ENCODE measurements at places on chromosomes 3 and 15.

- DNase-seq = no peak
Measured at GRCh38 chr15:94287794-94288246, 56.5 kb downstream of the MCTP2 start.

- DNase-seq = no peak
Measured at GRCh38 chr3:184361532-184361931, at the start of the genes CLCN2 and POLR2H. CLCN2 (minus strand) TSS chr3:184361605; CDS start chr3:184361479, 126 bp downstream. POLR2H (plus strand) TSS chr3:184361710; CDS start chr3:184363493, 1,783 bp downstream.

DNA sequence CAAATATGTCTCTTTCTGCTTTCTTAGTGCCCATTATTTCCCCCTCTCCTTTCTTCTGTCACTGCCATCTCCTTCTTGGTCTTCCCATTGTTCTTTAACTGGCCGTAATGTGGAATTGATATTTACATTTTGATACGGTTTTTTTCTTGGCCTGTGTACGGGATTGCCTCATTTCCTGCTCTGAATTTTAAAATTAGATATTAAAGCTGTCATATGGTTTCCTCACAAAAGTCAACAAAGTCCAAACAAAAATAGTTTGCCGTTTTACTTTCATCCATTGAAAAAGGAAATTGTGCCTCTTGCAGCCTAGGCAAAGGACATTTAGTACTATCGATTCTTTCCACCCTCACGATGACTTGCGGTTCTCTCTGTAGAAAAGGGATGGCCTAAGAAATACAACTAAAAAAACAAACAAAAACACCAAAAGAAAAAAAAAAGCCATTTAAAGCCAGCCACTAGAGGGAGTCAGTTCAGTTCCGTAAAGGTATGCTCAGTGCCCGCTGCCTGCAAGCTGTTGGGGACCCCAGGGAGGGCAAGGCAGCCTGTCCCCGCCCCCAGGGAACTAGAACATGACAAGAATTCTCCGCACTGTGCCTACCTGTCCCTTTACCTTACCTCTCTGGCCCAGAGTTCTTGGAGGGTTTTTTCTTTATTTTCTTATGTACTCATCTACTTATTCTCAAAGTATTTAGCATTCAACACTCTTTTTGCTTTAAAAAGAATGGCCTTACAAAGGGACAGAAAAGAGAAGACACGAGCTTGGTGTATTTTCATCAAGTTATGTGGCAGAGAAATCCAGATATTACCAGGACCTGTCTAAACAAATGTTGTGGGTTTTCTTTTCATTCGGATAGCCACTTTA is 30.0 kb upstream of the NR2E3 start:
- peak; percentile 55 for DNase-seq

GRCh38 chr3:169041677-169042171 is 621.8 kb downstream of the MECOM start:
- peak; percentile 15 for DNase-seq

DNA sequence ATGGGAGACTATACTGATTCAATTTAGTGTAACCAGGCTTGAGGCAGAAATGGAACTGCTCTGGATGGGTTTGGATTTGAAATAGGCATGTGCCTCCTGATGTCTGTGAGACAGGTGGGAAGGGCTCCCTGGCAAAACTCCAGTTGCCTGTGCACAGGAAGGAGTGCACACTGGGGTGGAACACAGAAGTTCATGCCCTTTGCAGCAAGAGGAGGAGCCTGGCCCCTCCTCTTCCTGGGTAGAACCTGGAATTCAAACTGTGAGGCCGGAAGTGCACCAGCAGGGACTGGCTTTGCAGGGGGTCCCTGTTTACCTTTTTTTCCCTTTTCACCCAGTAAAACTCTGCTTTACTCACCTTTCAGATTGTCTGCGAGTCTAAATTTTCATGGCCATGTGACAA is 99.9 kb downstream of the GMPS start:
- no peak for DNase-seq

DNA sequence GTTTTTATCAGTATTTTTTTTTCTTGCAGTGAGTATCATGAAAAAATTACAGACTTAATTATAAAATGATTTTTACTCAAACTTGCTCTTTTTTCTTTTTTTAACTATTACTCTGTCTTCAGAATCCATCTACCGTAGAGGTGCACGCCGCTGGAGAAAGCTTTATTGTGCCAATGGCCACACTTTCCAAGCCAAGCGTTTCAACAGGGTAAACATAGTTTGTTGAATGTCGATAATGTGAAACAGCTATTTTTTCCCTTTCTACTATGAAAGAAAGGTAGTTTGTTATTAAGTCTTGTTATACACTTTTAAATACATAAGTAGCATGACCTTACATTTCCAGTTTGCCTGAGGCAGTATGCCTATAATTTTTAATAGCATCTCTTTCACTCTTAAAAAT is 45.6 kb downstream of the PRKCI start:
- DNase-seq = no peak

GRCh38 chr3:116877968-116878367 is 168.4 kb downstream of the TUSC7 start:
- no peak for DNase-seq

- no peak for DNase-seq
Measured at GRCh38 chr3:166829896-166830295, 550.2 kb downstream of the ZBBX start.

- DNase-seq = no peak
Measured at GRCh38 chr3:138078096-138078495, 37.3 kb downstream of the DZIP1L start.

DNA sequence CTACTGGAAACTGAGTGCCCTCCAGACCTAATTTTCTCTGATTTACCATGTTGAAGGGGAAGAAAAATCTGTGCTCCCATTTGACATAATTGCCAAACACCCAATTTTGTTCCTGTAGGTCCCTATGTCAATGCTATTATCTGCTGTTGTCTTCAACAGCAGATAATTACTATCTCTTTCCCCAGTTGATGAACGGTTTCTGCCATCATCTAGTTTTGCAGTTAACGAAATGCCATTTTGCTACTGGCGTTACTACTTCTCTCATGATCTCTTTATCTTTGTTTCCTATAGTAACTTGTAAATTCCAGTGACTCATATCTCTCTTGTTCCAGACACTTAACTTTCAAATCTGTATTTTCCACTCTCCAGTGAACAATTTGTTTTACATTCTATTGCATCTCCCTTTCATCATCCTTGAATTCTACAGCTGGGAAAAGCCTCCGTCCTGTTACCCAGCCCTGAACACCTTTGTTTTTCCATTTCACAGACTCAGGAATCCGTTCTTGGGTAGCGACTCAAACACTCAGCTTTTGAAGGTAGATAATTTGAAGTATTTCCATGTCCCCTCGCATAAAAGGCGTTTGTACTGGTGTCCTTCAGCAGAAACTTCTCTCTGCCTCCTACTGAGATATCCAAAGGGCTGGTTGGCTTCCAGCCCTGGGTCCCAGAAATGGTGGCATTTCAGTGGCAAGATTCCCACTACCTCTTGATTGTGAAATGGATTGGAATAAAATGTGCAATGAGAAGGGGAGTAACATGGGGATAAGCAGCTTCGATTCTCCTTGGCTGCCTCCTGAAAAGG is 111.7 kb downstream of the FOXB1 start:
- DNase-seq = no peak

DNA sequence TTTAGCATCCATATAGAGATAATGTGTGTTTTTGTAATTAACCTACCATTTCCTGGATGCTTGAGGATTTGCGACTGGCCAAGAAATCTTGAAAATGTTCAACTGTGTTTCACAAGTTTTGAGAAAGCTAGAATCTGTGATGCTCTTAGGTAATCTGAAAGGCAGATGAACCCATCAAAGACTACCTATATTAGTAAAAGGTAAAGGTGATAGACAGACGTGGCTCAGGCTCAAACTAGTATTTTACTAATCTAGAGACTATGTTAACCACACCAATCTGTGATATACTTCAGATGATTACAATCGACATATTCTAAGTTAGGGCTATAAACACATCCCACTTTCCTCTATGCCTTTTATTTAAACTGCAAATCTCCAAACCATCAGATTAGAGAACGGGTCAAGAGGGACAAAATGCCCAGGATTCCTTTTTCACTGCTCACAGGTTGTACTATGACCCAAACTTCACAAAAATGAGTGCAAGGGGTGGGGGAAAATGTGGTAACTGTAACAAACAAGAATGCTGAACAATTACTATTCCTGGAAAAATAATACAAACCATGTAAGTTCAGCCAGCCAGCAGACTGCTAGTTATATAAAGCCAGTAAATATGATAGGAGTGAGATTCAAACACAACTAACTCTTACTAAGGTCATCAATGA is 295.1 kb downstream of the FOXP1 start:
- DNase-seq = no peak

- DNase-seq = no peak
Measured at GRCh38 chr3:123778525-123778924, 105.6 kb downstream of the MYLK start.

GRCh38 chr3:181756645-181757297 is 45.0 kb downstream of the SOX2 start:
- DNase-seq = no peak

DNA sequence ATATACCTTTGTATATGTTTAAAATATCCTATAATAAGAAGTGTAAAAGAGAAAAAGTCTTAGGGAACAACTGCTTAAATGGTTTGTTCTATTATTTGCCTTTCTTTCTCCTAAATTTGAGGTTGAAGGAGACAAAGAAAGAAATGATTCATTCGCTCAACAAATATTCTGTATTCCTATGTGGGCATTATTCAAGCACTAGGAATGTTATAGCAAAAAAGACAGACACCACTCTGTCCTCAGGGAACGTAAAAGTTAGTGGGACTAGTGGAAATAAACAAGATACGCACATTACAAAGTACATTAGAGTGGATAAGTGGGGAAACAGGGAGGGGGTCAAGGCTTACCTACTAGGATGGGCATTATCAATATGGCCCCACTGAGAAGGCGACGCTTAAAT is 332.2 kb downstream of the LPP start:
- DNase-seq = no peak

DNA sequence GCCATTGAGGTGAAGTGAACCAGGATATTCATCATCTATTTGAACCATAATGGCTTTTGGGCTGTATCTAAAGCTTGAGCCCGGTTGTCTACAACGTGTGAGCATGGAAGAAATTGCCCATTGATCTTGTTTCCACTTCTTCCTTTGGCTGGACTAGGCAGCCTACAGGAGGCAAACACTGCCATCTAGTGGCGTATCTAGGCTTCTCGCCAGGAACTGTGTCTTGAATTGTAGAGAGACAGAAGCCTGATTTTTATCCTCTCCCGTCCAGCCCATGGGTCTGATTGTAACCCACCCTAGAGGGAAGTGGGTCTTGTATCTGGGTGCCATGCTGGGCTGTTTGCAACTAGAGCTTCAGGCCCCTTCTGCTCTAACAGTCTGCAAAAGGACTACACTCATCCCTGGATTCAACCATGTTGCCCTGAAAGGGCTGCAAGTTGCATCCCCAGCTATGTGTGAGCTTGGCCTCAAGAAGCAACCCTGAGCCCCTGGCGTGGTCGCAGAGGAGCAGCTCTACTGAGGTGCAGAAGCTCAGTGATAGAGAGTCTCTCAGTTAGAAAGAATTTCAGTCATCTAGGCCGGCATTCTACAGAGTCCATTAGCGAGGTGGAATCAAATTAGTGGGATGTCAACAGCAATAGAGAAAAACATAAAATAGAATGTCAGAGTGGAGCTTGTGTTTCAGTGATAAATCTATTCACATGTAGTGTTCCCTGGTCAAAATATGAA is 170.2 kb upstream of the UMPS start:
- peak; percentile 72 for DNase-seq

Measured in renal pelvis (tissue), 12 donors.